SW 1271 (cell line): ENCODE measurements at places on chromosomes 12 and 14.

DNA sequence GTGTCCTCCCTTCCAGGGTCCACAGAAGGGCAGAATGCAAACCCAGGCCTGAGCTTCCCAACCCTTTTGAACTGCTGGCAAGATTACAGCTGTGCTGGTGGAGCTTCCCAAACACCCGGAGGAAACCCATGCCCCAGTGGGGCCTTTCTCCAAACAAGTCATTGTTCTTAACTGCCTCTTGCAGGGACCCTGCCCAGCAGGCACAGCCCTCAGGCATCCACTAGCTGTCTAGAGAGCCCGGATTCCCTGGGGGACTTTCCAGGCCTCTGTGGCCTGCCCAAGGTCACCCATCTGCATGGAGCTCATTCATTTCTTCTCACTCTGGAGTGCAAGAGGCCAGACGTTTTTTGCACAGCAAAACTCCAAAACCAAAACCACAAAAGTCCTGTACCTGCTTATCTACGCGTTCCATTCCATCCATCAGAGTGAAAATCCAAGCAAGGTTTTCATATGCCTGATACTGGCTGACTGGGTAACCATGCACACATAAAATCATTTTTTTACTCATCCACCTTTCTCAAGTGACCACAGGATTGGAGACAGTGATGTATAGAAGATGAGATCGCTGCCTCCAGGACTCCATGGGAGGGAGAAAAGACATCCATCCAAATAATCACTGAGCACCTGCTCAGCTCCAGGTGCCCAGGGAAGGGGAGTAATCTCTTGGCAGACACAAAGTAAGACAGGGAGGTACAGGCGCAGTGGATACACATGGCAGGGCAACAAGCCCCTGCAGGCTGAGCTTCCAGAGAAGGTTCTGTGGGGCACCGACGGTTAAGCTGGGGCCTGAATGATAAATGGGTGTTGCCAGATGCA, 17.2 kb upstream of the BDKRB2 start:
- no peak for DNase-seq

- DNase-seq: no peak
Observed at GRCh38 chr12:40793471-40793870, 101.2 kb downstream of the CNTN1 start.

DNA sequence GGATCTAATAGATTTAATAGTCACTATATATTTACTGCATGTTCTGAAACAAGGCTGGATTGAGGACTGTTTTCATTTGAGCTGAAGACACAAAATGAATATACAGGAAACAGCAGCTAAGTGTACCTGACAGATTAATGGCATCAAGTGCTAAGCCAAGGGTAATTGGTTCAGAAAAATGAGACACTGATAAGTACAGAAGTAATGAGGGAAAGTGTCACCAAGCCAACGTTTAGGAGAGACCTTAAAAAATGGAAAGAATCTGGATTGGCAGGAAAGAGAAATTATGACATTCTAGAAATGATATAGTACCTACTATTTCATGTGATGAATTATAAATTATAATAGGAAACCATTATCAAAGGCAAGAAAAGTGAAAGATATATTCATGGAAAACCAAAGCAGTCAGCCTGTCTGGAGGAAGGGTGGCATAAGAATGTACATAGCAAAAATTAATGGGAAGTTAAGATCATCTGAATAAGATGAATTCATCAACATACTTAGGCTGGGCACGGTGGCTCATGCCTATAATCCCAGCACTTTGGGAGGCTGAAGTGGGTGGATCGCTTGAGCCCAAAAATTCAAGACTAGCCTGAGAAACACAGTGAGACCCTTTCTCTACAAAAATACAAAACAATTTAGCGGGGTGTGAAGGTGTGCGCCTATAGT, 21.0 kb upstream of the DUSP16 start:
- no peak for DNase-seq

DNA sequence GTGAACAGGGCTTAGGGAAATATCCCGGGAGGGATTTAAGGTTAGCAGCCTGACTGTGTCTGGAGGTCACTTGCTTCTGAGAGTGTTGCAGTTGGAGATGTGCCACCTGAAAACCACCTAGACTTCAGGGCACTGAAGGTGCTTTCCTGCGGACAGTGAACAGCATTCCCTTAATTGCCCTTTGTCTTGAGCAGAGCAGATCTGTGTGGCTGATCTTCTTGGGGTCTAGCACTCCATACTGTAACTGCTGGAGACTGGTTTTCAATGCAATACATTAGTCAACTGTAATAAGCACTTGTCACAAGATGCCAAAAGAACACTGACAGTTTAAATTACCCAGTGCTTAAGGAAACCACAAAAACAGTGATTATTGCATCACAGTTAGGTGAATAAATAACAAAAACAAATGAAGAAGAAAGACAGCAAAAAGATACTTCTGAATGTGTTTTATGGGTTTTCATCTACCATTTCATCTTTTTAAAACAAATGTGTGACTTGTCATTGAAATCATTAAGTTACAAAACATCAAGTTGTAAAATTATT, 111.8 kb downstream of the PRIMA1 start:
- no peak for DNase-seq

- no peak for DNase-seq
Observed at GRCh38 chr14:102499401-102500157, 10.0 kb downstream of the ANKRD9 start.

DNA sequence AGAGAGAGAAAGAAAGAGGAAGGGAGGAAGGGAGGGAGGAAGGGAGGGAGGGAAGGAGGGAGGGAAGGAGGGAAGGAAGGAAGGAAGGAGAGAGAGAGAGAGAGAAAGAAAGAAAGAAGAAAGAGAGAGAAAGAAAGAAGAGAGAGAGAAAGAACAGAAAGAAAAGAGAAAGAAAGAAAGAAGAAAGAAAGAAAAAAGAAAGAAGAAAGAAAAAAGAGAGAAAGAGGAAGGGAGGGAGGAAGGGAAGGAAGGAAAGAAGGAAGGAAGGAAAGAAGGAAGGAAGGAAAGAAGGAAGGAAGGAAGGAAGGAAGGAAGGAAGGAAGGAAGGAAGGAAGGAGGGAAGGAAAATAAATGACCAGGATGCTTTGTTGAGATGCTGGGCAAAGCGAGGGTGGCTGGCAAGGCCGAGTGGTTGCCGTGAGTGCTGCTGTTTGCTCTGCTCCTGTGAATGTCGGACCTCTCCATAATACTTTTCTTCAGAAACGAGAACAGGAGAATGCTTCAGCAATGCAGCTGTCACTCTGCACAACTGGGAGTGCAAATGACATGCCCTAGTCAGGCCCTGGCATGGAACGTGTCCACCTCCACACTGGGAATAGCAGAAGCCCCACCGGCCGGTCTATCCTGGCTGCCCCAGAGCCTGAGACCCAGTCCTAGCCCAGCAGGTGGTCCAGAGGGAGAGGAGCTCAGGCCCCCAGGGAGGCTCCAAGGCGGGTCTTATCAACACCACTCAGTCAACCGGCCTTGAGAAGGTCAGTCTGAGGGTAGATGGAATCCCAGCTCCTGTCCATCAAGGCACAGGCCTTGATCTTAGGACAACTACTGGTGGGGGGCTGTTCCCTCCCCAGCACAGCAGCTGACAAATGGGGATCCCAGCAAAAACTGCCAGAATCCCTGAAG, 25.1 kb upstream of the EIF5 start:
- DNase-seq: no peak

GRCh38 chr14:84882830-84883229, 647.1 kb upstream of the FLRT2 start:
- DNase-seq: no peak
